GM23248 (cell line): ENCODE measurements at places on chromosomes 11 and 22. TPM values are rescaled to one million over a fixed set of nuclear protein-coding genes. Genes with fewer than 3 reads are reported as not detected.

GRCh38 chr11:57338142-57338541 lies at the start of gene P2RX3:
Gene P2RX3 (plus strand): TSS chr11:57338352. CDS start chr11:57338551, 199 bp downstream.
- H3K4me3 ChIP-seq: no peak within 1 kb of the TSS
- no peaks in the 10 kb centered on the region for H3K27me3 ChIP-seq
- DNase-seq: no peak

DNA sequence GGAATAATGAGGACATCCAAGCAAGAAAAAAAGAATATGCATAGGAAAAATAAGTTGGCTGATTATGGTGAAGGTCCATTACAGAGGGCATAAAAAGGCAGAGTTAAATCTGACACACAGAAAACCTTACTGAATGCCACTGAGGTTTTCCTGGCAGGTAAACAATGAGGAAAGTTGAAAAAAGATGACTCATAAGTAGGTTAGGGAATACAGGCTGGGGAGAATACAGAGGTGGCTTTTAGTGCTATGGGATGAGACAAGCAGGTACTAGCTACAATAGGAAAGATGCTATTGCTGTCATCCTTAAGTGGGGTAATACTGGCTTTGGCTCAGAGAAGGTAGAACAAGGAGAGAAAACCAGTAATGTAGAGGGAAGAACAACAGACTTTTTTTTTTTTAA lies 44.7 kb downstream of the CSTF3 start:
- no peak overlapping the region for H3K4me3 ChIP-seq
- no peaks in the 10 kb centered on the region for H3K4me1 ChIP-seq
- peak; percentile 1 for DNase-seq
- no peaks in the 10 kb centered on the region for H3K36me3 ChIP-seq

CNTF gene
- 1.6 and 3.9 TPM in 2 replicates for total RNA-seq

RFPL1 gene
- total RNA-seq: not detected in 2 replicates

DNA sequence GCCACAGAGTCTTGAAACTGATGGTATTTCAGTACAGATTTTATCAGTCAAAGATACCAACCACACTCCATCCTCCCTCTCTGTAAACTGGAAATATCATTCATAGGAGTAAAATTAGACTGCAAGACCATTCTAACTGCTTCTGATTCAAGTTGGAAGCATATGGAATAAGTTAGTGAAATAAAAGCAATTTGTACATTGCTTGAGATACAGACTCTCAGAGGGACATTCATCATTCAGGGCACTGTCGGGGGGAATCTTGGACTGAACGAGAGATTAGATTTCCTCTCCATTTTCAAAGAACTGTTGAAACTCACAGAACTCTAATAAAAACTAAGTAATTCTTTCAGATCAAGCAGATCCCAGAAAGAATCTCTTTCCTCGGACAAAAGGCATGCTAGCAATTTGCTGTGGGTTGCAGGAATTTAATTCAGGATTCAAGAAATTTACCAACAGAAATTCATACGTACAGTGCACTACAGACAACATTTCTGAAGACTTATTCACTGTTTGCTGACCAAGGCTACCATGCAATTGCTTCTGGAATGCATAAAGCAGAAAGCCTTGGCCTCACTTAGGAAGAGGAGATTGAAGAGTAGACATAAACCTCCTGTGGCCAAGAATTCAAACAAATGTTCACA lies 34.1 kb downstream of the PAMR1 start:
- H3K36me3 ChIP-seq: peaks cover 6% of the 10 kb centered on the region; the same call in 1 of the 2 replicates
- peak overlapping the region; percentile 52 for H3K4me3 ChIP-seq
- H3K27ac ChIP-seq: peak overlapping the region; percentile 83
- H3K27me3 ChIP-seq: no peaks in the 10 kb centered on the region
- H3K4me1 ChIP-seq: peaks cover 39% of the 10 kb centered on the region
- DNase-seq: peak; percentile 90

FOLR2 gene
- not detected in 2 replicates for total RNA-seq

GRCh38 chr22:37223965-37224551 lies 11.8 kb upstream of the SSTR3 start:
- no peaks in the 10 kb centered on the region for H3K36me3 ChIP-seq
- no peak overlapping the region for H3K27ac ChIP-seq
- no peak overlapping the region for H3K4me3 ChIP-seq
- peaks cover 8% of the 10 kb centered on the region for H3K4me1 ChIP-seq

DNA sequence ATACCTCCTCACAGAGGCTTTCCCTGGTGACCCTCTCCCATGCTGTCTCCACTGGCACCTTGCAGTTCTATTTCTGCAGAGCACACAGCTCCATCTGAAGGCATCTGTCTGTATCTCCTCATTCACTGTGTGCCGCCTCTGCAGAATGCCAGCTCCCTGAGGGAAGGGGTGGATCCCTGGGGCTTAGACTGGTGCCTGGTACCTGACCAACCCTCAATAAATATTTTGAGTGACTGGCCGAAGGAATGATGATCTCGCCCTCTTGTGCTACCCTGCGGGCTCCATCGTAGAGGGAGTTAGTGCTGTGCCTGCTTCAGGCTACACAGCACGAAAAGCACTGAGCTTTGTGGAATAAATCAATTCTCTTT lies 1.6 kb downstream of the CBX7 start:
- H3K27me3 ChIP-seq: peaks cover 25% of the 10 kb centered on the region
- peaks cover 3% of the 10 kb centered on the region; the same call in 1 of the 2 replicates for H3K4me1 ChIP-seq
- DNase-seq: peak; percentile 26
- H3K36me3 ChIP-seq: no peaks in the 10 kb centered on the region
- no peak overlapping the region for H3K27ac ChIP-seq

DNA sequence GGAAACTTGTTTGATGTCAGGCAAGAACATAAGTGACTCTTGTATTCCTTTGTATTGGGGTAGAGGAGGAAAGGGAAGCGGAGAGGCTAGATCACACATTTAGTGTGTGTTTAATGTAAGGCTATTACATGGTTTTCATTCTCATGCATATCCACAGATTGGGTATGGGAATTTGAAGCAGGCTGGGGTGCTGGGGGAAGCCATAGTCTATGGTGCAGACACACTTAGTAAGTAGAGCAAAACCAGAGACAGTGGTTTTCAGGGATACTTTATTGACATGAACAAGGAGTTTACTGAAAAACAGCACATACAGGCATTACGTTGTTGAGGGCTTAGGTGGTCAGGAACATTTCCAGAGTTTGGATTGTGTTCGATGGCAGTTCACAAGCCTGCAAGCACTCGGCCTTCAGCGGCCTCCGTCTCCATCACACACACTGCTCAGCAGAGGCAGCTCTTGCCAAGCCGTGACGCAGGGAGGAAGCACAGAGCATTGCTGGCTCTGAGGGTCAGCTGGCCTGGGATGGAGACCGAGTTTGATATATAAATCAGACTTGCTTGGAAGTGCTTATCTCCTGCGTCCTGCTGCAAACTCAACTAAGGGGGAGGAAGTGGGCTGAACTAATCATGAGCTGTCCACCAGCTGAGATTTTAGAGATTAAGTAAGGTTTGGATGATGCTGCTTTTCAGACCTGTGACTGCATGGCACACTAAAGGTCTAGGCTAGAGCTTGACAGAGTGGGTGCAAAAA lies 25.3 kb downstream of the SCN3B start:
- H3K27me3 ChIP-seq: no peaks in the 10 kb centered on the region
- DNase-seq: peak; percentile 80
- no peaks in the 10 kb centered on the region for H3K36me3 ChIP-seq
- peak overlapping the region; percentile 35 for H3K27ac ChIP-seq

DNA sequence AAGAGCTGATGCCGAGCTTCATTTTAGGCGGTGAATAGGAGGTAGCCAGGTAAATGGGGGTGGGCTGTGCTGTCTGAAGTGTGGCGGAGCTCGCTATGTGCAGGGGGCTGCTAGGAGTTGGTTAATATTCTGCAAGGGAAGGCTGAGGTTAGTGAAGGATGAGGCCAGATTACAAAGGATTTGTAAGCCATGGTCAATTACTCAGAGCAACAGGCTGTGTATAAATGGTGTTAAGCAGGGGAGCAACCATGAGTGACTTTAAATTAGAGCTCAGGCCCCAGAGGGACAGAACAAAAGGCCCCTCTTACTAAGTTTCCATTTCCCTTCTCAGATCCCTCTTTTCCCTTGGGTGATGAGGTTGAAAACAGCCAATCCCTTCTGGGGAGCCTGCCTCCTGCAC lies 7.3 kb upstream of the MCAM start:
- no peak for DNase-seq
- H3K36me3 ChIP-seq: no peaks in the 10 kb centered on the region
- no peak overlapping the region for H3K4me3 ChIP-seq
- no peaks in the 10 kb centered on the region for H3K27me3 ChIP-seq
- H3K4me1 ChIP-seq: peaks cover 14% of the 10 kb centered on the region; the same call in 1 of the 2 replicates
- H3K27ac ChIP-seq: no peak overlapping the region

DNA sequence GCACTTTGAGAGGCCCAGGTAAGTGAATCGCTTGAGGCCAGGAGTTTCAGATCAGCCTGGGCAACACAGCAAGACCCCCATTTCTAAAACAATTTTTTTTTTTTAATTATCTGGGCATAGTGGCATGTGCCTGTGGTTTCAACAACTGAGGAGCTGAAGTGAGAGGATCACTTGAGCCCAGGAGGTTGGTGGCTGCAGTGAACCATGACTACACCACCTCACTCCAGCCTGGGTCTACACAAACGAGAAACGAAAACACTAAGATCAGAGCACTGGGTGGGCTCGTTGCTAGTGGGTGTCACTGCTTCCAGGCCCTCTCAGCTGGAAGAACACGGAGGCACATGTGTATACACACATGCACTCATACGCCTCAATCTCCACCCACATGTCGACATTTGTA lies 4.1 kb upstream of the MOB2 start:
- H3K4me3 ChIP-seq: no peak overlapping the region
- no peak for DNase-seq
- no peak overlapping the region for H3K27ac ChIP-seq
- no peaks in the 10 kb centered on the region for H3K27me3 ChIP-seq

- H3K4me3 ChIP-seq: peak overlapping the region; percentile 72
- no peak overlapping the region for H3K27ac ChIP-seq
- H3K4me1 ChIP-seq: peaks cover 30% of the 10 kb centered on the region
- no peaks in the 10 kb centered on the region for H3K27me3 ChIP-seq
Measured at GRCh38 chr22:23183061-23183698, 2.9 kb downstream of the BCR start.

OR8A1 gene
- total RNA-seq: not detected in 2 replicates

BRSK2 gene
- 0.11 and 0.13 TPM in 2 replicates for total RNA-seq

DNA sequence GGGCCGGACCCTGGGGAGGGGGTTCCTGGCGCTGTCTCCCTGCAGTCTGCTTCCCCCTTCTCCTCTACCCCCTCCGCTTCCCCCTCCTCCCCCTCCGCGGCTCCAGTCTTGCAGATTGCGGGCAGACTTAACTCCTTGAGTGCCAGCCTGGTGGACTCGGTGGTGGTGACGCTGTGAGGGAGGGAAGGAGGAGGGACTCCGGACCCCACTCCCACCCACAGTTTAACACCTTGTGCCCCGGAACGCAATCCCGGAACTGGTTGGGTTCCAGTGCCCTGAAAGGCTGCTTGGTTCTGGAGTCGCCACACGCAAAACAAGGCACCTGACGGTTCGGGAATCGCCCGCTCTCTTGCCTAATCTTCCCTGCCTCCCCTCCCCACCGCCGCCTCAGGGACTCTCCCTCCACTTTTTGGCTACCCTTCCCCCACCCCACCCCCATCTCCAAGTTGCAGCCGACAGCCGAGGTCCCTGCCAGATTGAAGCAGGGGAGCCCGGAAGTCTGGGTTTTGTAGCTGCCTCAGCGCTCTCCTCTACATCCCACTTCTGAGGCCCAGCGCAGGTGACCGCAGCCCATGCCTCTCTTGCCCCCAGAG lies 3.9 kb upstream of the BCL9L start:
- peak overlapping the region; percentile 82 for H3K4me3 ChIP-seq
- H3K36me3 ChIP-seq: no peaks in the 10 kb centered on the region
- H3K27ac ChIP-seq: peak overlapping the region; percentile 60
- no peaks in the 10 kb centered on the region for H3K27me3 ChIP-seq
- peak; percentile 84 for DNase-seq

DNA sequence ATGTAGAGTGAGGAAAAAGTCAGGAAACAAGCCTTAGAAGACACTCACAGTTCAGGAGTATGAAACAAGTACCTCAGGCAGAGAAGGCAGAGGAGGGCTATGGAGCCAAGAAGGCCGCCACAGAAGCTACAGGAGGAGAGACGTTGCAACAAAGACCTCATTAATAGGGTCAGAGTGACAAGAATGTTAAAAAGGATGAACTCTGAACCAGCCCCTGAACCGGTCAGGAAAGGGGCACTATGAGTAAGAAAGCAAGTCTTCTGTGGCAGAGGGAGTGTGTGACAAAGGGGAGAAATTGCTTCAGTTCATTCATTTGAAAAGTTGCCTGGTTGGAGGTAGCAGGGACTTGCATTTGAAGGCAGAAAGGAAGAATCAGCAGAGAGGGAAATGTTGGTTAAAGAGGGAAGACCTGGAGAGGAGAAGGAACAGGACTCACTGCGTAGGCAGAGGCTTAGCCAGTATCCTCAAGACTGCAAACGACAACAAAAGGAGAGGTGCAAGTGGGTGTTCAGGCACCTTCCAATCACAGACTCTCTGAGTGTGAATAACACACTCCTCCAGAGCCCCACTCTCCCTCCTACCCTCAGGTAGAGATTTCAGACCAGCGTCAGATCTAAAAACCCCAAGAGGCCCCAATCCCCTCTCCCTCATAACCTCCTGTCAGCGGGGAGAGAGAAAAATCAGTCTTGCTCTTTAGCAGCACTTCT lies 15.4 kb downstream of the TAGLN start:
- no peaks in the 10 kb centered on the region for H3K4me1 ChIP-seq
- H3K4me3 ChIP-seq: no peak overlapping the region
- DNase-seq: no peak
- peaks cover 45% of the 10 kb centered on the region; the same call in 1 of the 2 replicates for H3K36me3 ChIP-seq
- H3K27me3 ChIP-seq: no peaks in the 10 kb centered on the region

DNA sequence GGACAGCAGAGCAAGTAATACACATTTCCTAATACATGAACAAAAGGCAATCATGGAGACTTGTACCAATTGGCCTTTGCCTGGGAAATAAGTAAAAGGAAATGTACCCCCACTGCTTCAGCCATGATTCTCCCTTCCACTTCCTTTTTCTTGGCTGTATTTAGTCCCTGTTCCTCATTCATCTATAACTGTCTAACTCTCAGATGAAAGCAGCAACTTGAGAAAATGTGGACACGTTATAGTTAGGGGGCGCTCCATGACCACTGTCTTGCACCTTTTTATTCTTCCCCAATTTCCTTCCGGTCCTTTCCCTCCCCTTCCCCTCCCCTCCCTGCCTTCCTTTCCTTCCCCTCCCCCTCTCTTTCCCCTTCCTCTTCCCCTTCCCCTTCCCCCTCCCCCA lies 61.3 kb upstream of the BARX2 start:
- no peak overlapping the region for H3K27ac ChIP-seq
- DNase-seq: no peak
- peaks cover 4% of the 10 kb centered on the region; the same call in 1 of the 2 replicates for H3K27me3 ChIP-seq
- no peaks in the 10 kb centered on the region; the same call in 1 of the 2 replicates for H3K4me1 ChIP-seq
- H3K4me3 ChIP-seq: no peak overlapping the region
- no peaks in the 10 kb centered on the region for H3K36me3 ChIP-seq

- H3K27me3 ChIP-seq: no peaks in the 10 kb centered on the region
- 0 out of 2 replicates have a peak, but pooled peaks cover 10% of the 10 kb centered on the region for H3K4me1 ChIP-seq
- no peak overlapping the region for H3K27ac ChIP-seq
- no peak for DNase-seq
Measured at GRCh38 chr11:83662494-83662893, 376.3 kb upstream of the CCDC90B start.

- no peak for DNase-seq
- no peaks in the 10 kb centered on the region for H3K4me1 ChIP-seq
- H3K27me3 ChIP-seq: peaks cover 8% of the 10 kb centered on the region; the same call in 1 of the 2 replicates
- no peak overlapping the region for H3K4me3 ChIP-seq
- H3K27ac ChIP-seq: no peak overlapping the region
- no peaks in the 10 kb centered on the region for H3K36me3 ChIP-seq
Measured at GRCh38 chr11:64419257-64419790, 60.4 kb downstream of the RPS6KA4 start.

- H3K27ac ChIP-seq: no peak overlapping the region
- no peaks in the 10 kb centered on the region for H3K36me3 ChIP-seq
- no peak overlapping the region for H3K4me3 ChIP-seq
- no peak for DNase-seq
- no peaks in the 10 kb centered on the region for H3K4me1 ChIP-seq
Measured at GRCh38 chr22:30855266-30855665, 113.3 kb downstream of the MORC2 start.
